ENCODE measurements at places on chromosomes 2 and 18.
A peak's percentile ranks its signal among the peaks of the same experiment; 100 is the strongest.

GRCh38 chr2:30940839-30941238 is 133.6 kb upstream of the CAPN13 start:
- peak; percentile 15 for DNase-seq

- no peak for DNase-seq
These were observed 32.2 kb upstream of the MAP3K20 start for GRCh38 chr2:173043476-173043875.

DNA sequence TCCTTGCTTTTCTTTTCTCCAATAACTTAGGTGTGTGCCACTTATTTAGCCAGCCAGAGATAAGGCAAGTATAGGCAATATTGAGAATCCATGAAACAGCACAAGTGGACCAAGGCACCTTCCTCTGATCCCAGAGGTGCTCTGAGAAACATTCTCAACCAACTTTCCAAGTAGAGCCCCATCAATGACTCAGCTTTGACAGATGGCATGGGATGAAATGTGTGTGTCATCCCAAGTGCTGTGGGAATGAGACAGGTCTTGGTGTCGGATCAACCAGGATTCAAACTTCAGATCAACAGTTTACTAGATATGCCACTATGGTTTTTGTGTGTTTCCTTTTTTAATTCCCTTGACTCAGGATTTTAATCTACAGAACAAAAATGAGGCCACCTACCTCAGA is 164.0 kb downstream of the GRB14 start:
- DNase-seq: no peak

GRCh38 chr18:58025205-58025604 is 18.8 kb upstream of the NEDD4L start:
- no peak for DNase-seq

DNA sequence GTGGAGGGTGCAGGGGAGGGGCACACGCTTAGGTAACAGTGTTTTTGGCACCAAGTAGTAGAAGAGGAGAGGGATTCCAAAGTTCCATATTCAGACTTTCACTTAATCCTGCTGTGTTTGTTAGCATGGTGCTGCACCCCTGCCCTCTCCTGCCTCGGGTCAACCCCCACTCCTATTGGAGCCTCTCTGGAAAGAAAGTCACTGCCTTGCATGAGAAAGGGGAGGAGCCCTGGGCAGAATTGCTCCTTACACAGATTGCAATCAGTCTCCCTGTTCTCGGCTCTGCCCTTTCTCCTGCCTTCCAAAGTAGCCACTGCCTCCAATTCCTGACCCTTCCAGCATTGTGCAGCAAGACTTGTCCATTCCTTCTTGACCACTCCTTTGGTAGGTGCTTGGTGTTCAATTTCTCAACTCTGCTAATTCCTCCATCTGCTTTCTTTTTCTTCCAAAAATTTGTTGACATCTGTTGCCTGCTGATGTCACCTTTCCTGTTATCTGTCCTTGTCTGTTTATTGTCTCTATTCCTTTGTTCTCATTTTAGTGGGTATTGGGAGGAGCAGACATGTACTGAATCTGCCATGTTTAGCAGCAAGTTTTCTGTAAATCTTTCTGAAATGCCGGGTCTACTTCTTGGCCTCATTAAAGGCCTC is 225.4 kb downstream of the LOXHD1 start:
- no peak for DNase-seq

Measured in foreskin fibroblast (primary cell).